ENCODE measurements at places on chromosomes 5 and 9.
A peak's percentile ranks its signal among the peaks of the same experiment; 100 is the strongest.

GRCh38 chr5:53733853-53734252 is 173.4 kb downstream of the NDUFS4 start:
- no peak for DNase-seq

DNA sequence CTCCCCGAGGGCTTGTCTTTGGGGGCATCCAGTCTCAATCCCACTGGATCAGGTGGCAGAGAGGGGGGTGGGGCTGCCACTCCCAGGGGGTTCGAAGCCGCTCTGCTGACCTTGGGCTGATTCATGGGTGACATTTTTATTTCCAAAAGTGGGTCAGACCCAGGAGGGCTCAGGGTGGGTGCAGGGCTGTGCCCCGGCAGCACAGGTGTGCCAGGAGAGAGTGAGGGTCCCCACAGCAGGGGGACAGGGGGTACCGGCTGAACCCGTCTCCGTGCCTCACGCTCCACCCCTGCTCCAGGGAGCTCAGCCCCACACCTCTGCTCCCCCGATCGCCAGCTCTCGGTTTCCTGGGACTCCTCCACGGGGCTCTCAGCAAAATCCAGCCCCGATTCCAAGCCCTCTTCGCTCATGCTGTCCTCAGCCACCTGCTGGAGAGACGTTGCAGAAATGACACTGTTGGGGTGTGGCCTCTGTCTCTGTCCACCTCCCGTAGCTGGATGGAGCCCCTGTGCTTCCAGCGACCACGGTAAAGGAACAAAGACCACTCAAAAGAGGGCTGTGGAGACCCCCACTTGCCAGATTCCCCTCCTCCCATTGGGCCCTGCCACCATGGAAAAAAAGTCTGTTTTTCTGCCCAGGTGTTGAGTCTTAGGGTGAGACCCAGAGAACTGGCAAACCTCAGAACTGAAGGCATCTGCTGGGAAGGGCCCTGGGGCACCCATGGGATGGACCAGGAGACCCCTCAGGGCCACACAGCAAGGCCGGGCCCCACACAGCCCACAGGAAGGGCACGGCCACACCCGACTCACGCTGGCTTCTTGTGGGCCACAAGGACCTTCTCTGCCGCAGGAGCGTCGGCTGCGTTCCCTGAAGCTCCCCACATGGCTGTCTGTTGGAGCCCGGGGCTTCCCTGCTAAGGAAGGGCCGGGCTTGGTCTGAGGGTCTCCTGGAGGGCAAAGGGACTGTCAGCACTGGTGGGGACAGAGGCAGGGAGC is 10.6 kb upstream of the QSOX2 start:
- no peak for DNase-seq

DNA sequence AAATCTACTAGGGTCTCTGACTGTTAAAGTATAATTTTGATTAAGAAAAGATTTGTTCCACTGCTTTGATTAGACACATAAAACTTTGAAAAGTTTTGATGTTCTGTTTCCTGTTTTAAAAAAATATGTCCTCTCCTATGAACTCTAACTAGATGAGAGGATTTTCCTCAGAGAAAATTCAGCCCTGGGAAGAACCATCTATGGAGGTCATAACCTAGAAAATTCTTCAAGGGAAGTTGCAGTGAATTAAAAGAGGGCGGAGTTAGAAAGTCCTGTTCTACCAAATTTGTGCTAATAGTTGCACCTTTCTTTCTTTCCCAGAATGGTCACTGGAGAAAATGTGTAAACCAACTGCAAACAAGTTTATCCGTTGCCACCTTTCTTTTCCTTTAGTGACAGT is 27.7 kb downstream of the PIK3R1 start:
- DNase-seq: no peak

GRCh38 chr5:108084105-108084504 is 297.8 kb downstream of the FBXL17 start:
- no peak for DNase-seq

- DNase-seq: peak; percentile 41
These were observed 68.8 kb upstream of the ABL1 start for GRCh38 chr9:130766021-130766926.

- DNase-seq: peak; percentile 25
These were observed 36.1 kb downstream of the EXOC3 start for GRCh38 chr5:478982-479535.

Data from left hindlimb (tissue), 1 donor.